ENCODE measurements at places on chromosomes 7 and 10.

DNA sequence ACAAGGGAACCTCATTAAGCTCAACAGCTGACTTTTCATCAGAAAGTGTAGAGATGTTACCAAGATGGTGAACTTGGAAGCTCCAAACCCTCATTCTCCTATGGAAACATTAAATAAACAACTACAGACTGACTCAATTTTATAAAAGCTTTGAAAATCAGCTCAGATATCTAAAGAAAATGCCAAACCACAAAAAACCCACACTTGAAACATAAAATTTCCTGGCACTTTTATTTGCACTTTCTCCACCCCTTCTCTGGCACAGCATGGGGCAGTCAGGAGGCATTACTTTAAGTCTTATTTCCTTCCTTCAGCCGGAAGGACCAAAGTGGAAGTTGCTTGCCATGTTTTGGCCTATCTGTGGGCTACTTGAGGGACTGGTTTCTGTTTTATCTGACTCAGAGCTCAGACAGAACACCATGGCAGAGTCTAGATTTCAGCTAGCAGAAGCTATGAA is 114.7 kb downstream of the ODAD2 start:
- DNase-seq, result no peak

GRCh38 chr10:116311016-116311415 is 13.2 kb upstream of the CCDC172 start:
- no peak for DNase-seq

GRCh38 chr7:100865372-100865911 is 1.7 kb upstream of the TRIP6 start:
- no peak for DNase-seq

GRCh38 chr7:70210936-70211310 is 612.6 kb downstream of the AUTS2 start:
- DNase-seq, result no peak

DNA sequence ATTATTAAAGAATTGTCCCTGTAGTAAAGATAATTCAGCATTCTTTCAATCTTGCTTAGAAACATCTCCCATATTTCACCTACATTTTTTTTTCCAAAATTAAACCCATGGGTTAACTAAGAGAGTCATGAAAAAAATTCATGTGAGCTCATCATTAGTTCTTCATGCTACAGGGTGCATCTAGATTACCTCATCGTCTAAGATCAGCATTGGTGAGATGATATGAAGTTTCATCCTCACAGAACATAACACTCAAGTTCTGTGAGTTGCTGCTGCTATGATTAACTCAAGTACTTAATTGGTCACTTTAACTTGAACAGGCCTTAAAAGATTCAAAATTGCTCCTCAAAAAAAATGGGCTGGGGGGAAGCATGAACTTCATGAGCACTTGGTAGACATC is 50.0 kb downstream of the RAB11FIP2 start:
- no peak for DNase-seq

Measured in esophagus squamous epithelium (tissue), 5 donors.